ENCODE measurements at places on chromosomes 4 and X. TPM values are rescaled to one million over a fixed set of nuclear protein-coding genes. Genes with fewer than 3 reads are reported as not detected.

The DGKK gene
- not detected for total RNA-seq

The AWAT2 gene
- not detected for total RNA-seq

The GABRE gene
- total RNA-seq = 27.5 TPM

The RBM46 gene
- not detected for total RNA-seq

The RRH gene
- total RNA-seq = 0.16 TPM

The CENPVL3 gene
- not detected for total RNA-seq

The MAGEE2 gene
- not detected for total RNA-seq

The FGFRL1 gene
- 2.2 TPM for total RNA-seq

The FGB gene
- total RNA-seq = 0.52 TPM

The GALNT7 gene
- 39.0 TPM for total RNA-seq

The NHSL2 gene
- total RNA-seq = 1.2 TPM

The CPZ gene
- 0.80 TPM for total RNA-seq

The OPN1LW gene
- not detected for total RNA-seq

The CSN1S1 gene
- total RNA-seq = not detected

The CYLC1 gene
- total RNA-seq = not detected

The HSFX3 gene
- not detected for total RNA-seq

The XK gene
- 2.7 TPM for total RNA-seq

The LUZP4 gene
- not detected for total RNA-seq

The WDFY3 gene
- total RNA-seq = 46.7 TPM

The PGRMC2 gene
- 32.2 TPM for total RNA-seq

The PNPLA4 gene
- total RNA-seq = 36.0 TPM

The FAM184B gene
- total RNA-seq = 0.16 TPM

The IL1RAPL1 gene
- 0.12 TPM for total RNA-seq

The F11 gene
- total RNA-seq = not detected

The FOXR2 gene
- not detected for total RNA-seq

The PPP3CA gene
- total RNA-seq = 18.5 TPM

The NLGN4X gene
- total RNA-seq = 1.00 TPM

The KCTD8 gene
- total RNA-seq = not detected

The UGT2B11 gene
- not detected for total RNA-seq

The ARHGAP6 gene
- 0.56 TPM for total RNA-seq

The SPANXD gene
- total RNA-seq = not detected

The XAGE1A gene
- total RNA-seq = not detected
